GM23338 (cell line): ENCODE measurements at places on chromosomes 16 and 17.

DNA sequence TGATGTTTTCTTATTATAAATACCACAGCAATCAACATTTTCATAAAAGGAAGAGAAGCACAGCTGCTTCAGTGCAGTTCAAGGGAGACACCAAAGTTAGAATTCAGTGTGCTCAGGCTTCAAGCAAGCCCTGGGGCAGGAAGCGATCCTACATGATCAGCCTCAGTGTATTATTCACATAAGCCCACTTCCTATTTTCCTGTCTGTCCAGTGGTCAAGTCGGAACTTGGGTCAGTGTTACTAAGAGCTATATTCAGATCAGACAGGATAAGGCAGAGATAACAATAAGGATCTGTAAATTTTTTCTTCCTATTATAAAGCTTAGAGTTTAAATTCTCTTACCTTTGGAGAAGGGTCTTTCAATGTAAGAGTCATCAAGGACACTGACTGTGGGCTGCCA is 12.9 kb downstream of the HEATR6 start:
- DNase-seq, result no peak

DNA sequence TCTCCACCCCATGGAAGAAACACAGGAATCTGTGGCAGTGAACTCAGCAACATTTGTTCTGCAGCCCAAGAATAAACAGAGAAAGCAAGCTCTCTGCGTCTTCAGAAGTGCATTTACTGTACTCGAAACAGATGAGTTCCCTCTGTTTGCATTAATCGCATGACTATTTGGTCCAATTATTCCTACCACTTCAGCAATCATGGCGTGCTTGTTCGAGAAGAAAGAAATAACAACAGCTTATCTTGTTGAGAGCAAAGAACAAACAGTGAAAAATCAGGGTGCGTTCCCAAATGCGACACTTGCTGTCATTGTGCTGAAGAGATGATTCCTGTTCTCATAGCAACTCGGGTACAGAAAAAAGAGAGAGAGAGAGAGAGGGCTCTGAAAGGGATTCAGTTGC is 445.3 kb upstream of the MAF start:
- no peak for DNase-seq

DNA sequence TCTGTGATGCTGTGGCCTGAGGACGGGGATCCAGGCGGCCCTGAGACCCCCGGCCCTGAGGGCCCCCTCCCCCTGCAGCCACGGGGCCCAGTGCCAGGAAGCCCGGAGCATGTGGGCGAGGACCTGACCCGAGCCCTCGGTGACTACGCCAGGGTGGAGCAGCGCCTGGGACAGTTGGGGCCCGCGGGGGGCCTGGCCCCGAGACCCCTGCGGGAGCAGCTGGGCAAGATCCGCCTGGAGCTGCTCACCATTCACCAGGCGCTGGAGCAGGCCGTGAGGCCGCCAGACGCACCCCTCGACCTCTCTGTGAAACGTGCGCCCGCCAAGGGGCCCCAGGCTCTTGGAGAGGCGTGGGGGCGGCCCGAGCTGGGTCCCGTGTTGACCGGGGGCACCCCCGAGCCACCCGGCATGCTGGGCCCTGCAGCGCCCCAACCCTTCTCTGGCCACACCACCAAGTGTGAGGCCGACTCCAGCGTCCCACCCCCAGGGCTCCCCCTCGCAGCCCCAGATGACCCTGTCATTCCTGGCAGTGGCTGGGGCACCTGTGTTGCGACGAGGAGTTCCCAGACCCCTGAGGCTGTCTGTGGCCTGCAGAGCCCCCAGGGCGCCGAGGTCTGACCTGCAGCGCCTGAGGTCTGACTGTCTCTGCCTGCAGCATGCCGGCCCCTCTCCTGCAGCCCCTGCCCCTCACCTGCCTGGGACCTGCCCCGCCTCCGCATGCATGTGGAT is 2.0 kb upstream of the NHLRC4 start:
- no peak for DNase-seq

GRCh38 chr16:12972246-12972645 is 70.8 kb downstream of the SHISA9 start:
- no peak for DNase-seq

DNA sequence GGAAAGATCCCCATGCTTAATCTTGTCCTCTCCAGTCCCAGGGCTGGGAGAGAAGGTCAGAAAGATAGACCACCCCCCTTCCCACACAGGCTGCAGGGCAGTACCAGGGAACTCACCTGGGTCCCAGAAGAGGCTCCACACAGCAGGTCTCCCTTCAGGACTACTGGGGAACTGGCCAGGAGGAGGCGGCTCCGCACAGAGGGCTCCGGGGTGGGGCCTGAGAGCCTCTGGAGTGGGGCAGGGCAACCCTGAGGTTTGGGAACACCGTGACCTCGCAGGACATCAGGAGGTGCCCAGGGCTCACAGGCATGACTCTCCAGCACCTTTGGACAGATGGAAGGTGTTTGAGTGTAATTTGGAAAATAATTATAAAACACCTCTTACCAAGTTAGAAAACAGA is 11.0 kb downstream of the ABCA3 start:
- DNase-seq, result peak; percentile 47

DNA sequence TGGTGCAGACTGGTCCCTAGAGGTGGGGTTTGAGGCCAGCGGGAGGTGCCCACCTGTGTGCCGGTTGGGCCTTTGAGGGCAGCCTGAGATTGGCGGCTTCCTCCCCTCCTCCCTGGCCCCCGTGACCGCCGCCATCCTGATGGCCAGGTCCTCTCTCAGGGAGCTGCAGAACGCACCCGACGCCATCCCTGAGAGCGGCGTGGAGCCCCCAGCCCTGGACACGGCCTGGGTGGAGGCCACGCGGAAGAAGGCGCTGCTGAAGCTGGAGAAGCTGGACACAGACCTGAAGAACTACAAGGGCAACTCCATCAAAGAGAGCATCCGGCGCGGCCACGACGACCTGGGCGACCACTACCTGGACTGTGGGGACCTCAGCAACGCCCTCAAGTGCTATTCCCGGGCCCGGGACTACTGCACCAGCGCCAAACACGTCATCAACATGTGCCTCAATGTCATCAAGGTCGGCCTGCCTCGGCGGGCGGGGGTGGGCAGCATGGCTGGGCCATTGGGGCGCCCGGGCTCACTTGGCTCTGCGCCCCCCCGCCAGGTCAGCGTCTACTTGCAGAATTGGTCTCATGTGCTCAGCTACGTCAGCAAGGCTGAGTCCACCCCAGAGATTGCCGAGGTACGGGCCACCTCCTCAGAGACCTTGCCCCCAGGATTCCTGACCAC is 2.8 kb downstream of the GPS1 start:
- DNase-seq, result no peak

DNA sequence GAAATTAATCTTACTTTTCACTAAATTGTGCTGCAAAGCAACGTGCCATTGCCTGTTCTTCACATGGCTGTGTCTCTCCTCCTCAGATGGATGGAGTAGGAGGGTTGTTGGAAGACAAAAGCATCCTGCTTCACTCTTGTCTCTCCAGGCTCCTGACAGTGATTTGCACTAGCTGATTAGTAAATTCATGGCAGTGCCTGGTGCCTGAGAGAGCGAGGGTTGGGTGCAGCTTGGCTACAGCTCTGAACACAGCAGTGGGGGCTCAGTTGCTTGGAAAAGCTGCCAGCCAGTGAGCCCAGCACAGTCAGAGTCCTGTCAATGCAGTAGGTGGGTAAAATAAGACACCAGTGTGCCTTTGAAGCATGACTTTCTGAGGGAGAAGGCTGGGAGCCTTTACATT is 37.4 kb downstream of the CDH13 start:
- DNase-seq, result no peak

GRCh38 chr16:78183437-78184237 is 84.2 kb downstream of the WWOX start:
- no peak for DNase-seq

- no peak for DNase-seq
These were observed 11.8 kb downstream of the CTRB1 start for GRCh38 chr16:75230471-75231110.

- no peak for DNase-seq
These were observed 664.8 kb upstream of the EEF2KMT start for GRCh38 chr16:5762362-5762761.

- DNase-seq, result no peak
These were observed 109.2 kb downstream of the BRIP1 start for GRCh38 chr17:61754124-61754523.
